Omental fat pad (tissue), 4 donors: ENCODE measurements at places on chromosomes 2 and 18. TPM values are rescaled to one million over a fixed set of nuclear protein-coding genes. Genes with fewer than 3 reads are reported as not detected.

The SKOR2 gene
- total RNA-seq, result not detected

The RUFY4 gene
- total RNA-seq, result not detected

The CFAP221 gene
- total RNA-seq, result 1.2 TPM

- no peak for DNase-seq
These were observed 31.9 kb downstream of the BMP10 start for GRCh38 chr2:68839260-68839833.

- no peak for DNase-seq
These were observed 1130.1 kb upstream of the CELF4 start for GRCh38 chr18:38695559-38696280.

- DNase-seq, result no peak
These were observed 389.6 kb downstream of the ADCYAP1 start for GRCh38 chr18:1294229-1294628.

DNA sequence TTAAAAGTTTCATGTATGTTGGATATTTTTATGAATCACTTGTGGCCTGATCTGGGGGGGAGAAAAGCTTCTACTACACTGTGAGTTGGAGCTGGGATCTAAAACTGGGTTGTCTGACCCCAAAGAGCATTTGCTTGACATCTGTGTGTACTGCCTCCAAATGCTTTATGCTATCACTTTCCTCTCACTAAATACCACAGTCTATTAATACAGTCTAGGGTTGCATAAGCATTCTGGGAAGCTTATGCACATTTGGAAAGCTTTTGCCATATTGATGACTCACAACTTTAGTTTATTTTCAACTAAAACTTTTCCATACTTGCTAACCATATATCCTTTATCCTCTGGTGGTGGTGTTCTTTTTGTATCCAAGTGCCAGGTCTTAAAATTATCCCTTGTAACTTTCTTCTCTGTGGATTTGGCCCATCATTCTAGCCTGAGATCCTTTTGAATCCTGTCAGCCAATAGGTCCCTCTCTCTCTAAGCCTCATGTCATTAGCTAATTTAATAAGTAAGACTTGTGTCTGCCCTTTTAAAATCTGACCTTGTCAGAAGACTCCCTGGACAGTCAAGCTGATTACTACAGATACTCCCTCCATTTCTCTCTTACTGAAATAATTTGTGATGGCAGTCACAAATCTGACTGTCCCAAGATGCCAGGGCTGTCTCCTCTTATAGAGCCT, 72.7 kb downstream of the NXPH2 start:
- DNase-seq, result no peak

GRCh38 chr2:47509250-47509649, 106.3 kb downstream of the MSH2 start:
- DNase-seq, result no peak

- no peak for DNase-seq
These were observed 33.6 kb downstream of the HJURP start for GRCh38 chr2:233820774-233821105.

DNA sequence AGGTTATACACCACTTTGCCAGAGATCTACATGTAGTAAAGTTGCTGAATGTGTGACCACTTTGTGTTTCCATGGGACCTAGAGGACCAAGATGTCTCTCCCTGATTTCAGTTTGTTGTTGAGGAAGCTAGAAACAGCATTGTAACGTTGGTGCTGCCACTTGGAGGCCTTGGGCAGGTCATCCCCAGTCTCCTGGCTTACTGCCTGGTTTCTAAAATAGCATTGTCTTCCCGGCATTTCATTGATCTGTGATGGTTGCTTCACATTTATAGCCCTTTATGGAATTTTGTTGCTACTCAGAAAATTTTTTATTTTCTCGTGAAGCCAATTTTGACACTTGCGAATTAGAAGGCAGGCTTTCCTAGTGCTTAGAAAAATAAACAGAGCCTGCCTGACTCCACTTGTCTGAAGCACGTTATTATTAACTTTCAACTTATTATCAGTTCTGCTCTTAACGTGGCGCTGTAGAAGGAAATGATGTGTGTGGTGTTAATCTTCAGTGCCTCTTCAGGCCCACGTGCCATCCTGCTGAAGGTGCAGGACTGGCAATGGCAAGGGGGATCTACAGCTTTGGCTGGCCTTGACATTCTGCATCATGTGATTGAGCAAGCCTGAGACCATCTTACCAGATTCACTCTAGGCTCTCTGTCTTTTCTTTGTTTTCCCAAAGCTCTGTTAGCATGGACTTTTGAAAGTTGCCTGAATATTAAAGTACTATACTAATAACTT, 59.9 kb downstream of the INPP4A start:
- no peak for DNase-seq

GRCh38 chr18:70116949-70117348, 88.5 kb downstream of the RTTN start:
- no peak for DNase-seq
